ENCODE measurements at places on chromosomes 6 and 20. TPM values are rescaled to one million over a fixed set of nuclear protein-coding genes. Genes with fewer than 3 reads are reported as not detected.

DNA sequence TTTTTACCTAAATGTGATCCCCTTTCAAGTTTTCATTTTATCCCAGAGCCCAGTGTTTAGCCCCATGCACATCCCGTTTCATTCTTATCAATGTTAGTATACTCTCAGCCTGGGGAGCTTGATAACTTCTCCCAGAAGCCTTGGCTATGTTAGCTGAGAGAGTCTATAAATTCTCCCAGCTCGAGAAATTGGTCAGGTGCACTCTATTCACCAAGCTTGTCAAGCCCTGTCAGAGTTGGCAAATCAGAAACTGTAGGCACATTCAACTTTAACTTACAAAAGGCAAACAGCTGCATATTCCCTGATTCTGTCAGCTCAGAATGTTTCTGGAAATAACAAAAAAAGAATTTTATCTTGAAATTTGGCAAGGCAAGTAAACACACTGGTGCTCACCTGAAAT is 62.2 kb upstream of the IMPG1 start:
- DNase-seq: no peak

Gene IPCEF1
- 0.61 TPM for total RNA-seq

GRCh38 chr6:14858808-14859207 is 387.1 kb upstream of the JARID2 start:
- DNase-seq: no peak

- DNase-seq: no peak
These were observed 146.5 kb upstream of the TOP1 start for GRCh38 chr20:40882152-40882551.

Gene SEMG1
- not detected for total RNA-seq

- DNase-seq: no peak
These were observed 79.3 kb downstream of the PTCHD4 start for GRCh38 chr6:48031711-48032110.

Gene VSTM2L
- 15.9 TPM for total RNA-seq

Gene OR2H1
- total RNA-seq: not detected

DNA sequence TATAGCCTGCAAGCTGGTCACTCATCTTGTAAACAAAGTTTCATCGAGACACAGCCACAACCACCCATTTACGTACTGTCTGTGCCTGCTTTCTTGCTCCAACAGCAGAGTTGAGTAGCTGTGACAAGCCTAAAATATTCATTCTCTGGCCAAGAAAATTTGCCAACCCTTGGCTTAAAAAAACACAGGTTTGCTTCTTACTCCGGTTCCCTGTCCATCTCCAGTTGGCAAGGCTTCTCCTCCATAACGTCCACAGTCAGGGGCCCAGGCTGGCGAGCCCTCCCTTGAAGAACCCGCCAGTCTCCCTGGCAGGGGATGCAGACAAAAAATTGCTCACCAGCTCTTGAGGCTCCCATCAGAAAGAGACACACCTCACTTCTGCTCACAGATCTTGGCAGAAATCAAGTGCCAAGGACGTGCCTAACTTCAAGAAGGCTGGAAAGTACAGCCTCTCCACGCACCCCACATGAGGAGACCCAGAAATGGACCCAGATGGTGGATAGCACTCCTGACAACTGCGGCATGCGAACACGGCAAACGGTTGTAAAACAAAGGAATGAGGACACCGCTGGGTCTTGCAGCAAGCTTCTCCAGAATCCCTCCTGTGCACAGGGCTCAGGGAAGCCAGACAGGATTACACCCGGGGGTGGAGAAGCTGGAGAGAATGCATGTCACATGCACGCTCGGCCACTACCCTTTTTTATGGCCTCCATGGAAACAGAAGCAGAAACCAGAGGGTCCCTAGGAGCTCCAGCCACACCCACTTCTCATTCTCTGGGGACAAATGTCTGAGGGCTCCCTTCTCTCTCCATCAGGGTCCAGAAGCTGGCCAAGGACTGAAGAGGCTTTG is 59.8 kb upstream of the SIRPA start:
- no peak for DNase-seq

GRCh38 chr20:3374296-3374695 is 33.2 kb downstream of the DNAAF9 start:
- DNase-seq: no peak

DNA sequence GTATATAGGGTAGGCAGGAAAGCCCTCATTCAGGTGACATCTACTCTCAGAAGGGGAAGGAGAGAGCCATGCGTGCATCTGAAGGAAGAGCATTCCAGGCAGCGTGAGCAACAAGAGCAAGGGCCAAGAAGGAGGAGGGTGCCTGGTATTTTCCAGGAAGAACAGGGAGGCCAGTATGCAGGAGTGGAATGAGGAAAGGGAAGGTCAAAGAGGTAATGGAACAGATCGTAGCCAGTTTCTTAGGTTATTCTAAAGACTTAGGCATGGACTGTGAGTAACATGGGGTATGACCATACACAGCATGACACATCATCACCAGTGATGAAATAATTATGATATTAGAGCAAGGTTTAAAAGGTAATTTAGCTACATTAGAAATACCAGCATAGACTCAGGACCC is 24.1 kb downstream of the ALDH8A1 start:
- no peak for DNase-seq

Gene PNPLA1
- not detected for total RNA-seq

Gene SLC17A3
- total RNA-seq: not detected

- no peak for DNase-seq
These were observed 71.6 kb downstream of the GJA1 start for GRCh38 chr6:121506761-121507754.

- DNase-seq: no peak
These were observed 240.1 kb downstream of the KCNQ5 start for GRCh38 chr6:72861935-72862432.

Gene SLC22A1
- total RNA-seq: 2.2 TPM

Gene PPP1R3G
- not detected for total RNA-seq

DNA sequence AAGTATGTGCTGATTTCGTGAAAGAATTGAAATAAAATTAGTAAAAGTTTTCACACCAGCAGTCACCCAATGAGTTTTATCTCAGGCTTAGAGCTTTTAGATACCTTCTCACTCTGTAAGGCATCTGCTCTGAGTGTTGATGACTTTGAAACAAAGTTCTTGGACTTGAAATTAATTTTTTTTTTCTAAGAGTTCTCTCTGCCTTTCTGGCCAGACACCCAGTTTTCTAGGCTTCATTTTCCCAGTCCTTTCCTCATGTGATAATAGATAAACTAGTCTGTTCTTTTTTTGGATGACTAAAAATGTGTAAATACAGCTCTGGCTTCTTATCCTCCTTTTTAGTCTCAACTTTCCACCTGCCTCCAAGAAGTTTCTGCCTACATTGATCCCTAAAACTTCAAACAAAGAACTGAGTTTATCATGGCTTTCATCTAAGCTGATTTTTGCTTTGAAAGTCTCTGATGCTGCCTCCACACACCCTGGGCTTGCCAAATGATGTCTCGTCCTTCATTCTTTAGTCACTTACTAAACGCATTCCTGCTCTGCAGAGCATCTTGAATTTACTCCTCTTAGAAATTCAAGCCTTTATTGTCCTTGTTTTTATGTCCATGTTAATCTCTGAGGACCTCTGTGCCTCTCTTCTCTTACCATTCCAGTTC is 32.7 kb downstream of the SLX4IP start:
- no peak for DNase-seq

- DNase-seq: no peak
These were observed 174.5 kb downstream of the WDR27 start for GRCh38 chr6:169527306-169527705.

Gene GABRR1
- total RNA-seq: not detected

GRCh38 chr6:70599187-70599586 is 32.5 kb downstream of the SDHAF4 start:
- DNase-seq: no peak

DNA sequence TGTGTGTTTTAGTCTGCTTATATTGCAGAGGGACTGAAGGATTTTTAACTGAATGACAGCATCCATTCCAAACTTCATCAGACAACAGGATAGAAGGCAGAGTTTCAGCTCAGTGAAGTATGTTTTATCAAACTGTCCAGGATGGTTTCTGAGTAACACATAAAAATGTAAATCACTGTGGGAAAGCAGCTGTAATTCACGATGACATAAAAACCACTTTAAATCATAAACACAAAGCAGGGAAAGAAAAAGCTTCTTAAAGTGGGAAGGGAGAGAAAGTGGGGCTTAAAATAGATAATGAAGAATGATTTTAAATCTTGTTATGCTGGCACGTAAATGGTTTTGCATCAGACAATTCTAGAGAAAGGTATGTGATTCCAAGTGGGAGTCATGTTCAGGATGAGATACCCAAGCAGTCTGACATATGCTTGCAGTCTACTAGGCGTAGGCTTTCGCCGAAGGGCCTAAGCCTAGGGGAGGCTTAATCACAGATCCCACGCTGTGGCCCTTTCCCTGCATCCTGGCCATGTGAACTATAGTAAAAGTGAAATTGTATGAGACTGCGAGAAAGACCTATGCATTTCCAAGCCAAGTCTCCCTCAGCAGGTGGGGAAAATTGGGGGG is 610.6 kb downstream of the PRKN start:
- DNase-seq: no peak

- peak; percentile 27 for DNase-seq
These were observed 839.4 kb downstream of the MAFB start for GRCh38 chr20:39849664-39850063.

Gene ZSCAN16
- 20.0 TPM for total RNA-seq

GRCh38 chr20:45935416-45936046 is 1.0 kb downstream of the PCIF1 start:
- no peak for DNase-seq

DNA sequence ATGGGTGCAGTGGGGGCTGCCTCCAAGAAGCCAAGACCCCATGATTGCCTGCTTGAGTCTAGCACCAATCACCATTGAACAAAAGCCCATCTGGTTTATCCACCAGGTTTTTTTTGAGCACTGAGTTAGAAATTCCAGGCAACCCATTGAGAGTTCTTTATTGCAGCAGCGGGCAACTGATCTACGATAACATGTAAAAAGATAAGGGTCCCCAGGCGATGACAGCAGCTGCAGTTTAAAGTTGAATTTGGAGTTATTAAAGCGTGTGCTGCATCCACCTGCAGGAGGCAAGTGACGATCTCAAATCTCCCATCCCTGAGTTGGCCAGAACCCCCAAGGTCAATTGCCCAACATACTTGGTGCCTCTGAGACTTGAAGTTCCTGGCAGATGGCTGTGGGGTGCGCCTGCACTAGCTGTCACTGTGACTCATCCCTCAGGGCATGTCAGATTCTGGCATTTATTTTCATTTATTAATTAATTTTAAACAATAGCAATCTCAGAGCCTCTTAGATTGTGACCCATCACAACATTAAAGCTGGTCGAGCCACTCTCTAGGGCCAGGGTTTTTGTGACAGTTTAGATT is 290.4 kb upstream of the SULF2 start:
- no peak for DNase-seq

- no peak for DNase-seq
These were observed 21.0 kb downstream of the PMEPA1 start for GRCh38 chr20:57688864-57689263.

DNA sequence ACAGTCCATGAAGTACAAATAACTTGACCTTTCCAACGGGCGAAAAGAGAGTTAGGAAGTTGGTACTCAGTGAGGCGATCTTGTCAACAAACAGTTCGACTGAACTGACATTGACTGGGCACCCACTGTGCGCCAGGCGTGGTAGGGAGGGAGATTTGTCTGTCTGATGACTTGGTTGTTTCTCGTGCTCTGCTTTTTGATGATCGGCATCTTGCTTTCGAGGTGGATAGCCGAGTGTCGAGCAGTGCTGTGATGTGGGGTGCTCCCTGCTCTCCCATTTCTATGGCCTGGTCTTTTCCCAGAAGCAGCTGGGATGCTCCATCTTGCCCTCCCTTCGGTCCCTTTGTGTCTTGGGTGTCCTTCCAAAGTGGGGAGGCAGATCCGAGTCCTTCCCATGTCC is 30.4 kb downstream of the RPP40 start:
- DNase-seq: no peak

Gene LRRN4
- total RNA-seq: not detected

DNA sequence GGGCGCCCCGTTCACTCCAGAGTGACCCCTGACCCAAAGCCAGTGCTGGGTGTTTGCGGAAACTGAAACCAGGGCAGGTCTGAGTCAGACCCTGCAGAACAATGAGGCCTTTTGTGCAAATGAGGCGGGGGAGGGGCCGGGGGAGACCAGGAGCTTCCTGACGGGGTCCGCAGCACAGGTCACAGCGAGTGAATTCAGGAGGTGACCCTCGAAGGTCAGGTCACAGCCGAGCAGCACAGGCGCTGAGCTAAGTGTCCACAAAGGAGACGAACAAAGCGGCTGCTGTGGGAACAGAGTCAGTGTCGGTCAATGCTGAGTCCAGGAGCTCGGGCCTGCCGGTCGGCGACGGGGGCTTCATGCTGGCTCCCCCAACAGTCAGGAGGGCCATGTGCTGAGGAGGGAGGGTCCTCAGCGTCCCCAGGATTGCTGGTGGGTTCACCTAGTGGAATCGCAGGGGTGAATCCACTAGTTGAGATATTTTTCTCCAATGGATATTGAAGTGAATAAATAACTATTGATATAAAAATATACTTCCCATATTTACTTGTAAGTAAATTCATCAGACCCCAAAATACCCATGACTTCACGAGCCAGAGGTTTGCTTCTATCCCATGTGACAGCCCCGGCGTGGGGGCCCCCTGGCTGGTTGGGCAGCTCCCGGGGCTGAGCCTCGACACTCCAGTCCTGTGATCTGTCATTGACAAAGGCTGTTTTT is 188.4 kb upstream of the SULF2 start:
- DNase-seq: no peak

DNA sequence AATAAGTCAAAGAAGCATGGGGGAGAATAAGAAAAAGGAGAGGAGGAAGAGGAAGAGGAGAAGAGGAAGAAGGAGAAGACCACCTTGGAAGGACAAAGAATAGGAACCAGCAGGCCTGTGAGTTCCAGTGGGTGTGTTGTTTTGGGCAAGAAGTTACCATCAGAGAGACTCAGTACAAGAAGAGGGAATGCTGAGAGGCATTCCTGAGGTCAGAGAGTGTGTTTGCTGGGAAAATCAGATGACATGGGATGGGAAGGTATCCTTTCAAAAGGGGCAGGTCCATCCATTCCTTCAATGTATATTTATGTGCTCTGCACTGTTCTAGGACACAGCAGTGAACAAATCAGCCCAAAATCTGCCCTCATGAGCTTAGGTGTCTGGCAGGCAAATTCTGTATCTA is 40.5 kb upstream of the PRIM2 start:
- no peak for DNase-seq

GRCh38 chr6:97563529-97563928 is 280.5 kb upstream of the MMS22L start:
- DNase-seq: no peak

Gene FHL5
- total RNA-seq: not detected
